ENCODE measurements at places on chromosomes 2 and 18.
A peak's percentile ranks its signal among the peaks of the same experiment; 100 is the strongest.

GRCh38 chr2:33485051-33485450 lies 8.6 kb downstream of the RASGRP3 start:
- H3K4me3 ChIP-seq, result no peak overlapping the region
- peaks cover 9% of the 10 kb centered on the region for H3K36me3 ChIP-seq
- no peak overlapping the region for H3K27ac ChIP-seq
- H3K4me1 ChIP-seq, result peaks cover 4% of the 10 kb centered on the region
- no peak for DNase-seq

DNA sequence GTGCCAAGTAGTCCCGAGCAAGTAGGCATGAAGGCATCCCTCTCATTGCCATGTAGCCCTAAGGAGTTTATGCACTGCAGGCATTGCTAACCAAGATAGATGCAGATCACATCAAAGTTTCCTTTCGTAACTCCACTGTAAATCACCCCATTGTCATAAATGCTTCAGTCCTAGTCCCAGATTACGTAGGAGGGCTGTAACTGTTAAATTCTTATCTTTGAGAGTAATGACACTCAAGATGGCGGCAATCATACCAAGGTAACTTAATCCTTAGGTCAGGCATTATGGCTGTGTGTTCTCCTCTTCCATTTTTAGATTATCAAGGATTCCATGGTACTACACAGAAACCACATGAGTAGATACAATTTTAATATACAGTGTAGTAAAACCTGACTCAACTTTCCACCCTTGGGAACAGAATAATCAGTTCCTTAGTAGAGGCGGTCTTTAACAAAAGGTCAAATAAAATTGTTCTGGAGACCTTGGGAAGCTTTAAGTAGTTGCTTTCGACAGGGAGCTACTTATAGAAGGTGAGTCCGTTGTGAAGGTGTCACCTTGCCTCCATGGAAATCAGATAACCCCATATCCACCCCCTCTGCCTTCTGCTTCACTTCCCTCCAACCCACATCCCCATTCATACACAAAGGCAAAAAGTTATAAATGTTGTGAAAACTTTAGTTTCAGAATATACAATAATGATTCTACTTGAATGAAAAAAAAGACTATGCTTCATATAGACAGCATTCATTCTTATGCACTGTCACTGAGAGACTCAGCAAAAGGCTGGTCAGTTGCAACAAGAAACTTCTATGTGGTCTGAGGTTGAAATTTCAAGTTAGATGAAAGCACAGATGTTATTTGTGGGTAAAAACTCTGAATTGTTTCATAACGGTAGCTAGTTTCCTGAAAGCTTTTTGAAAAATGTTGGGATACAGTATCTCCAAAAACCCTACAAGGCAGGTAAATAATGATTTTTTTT lies 64.8 kb upstream of the GALNT5 start:
- H3K4me3 ChIP-seq, result no peak overlapping the region
- no peaks in the 10 kb centered on the region for H3K27me3 ChIP-seq
- no peaks in the 10 kb centered on the region for H3K36me3 ChIP-seq
- H3K4me1 ChIP-seq, result peaks cover 5% of the 10 kb centered on the region
- H3K27ac ChIP-seq, result no peak overlapping the region

DNA sequence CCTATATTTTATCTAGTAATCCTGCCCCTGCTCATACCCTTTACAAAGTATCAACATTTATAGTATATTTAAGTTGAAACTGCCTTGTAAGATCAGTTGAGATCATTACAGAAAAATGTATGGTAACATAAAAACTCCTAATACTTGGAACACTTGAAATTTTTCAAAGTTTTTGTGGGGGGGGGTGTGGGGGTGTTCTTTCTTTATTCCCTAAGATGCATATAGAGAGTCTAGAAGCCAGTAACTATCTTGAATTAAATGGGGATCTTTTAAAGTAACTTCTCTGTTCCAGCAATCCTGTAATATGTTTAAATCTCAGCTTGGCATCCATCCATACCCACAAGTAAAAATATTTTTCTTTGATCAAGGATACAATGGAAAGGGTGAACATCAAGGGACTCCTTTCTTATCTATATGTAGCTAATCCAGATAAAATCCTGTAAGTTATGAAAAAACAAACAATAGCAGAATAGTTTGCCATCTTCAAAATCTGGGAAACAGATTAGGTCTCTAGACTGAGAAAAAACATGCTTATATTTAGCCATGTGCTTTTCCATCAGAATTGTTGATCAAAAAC lies 455.3 kb downstream of the MEIS1 start:
- H3K4me1 ChIP-seq, result no peaks in the 10 kb centered on the region
- no peak overlapping the region for H3K27ac ChIP-seq
- no peaks in the 10 kb centered on the region for H3K27me3 ChIP-seq
- DNase-seq, result no peak
- H3K36me3 ChIP-seq, result no peaks in the 10 kb centered on the region

- H3K4me3 ChIP-seq, result no peak overlapping the region
- H3K36me3 ChIP-seq, result no peaks in the 10 kb centered on the region
- peak overlapping the region; percentile 46 for H3K27ac ChIP-seq
- no peak for DNase-seq
- H3K4me1 ChIP-seq, result no peaks in the 10 kb centered on the region
Measured at GRCh38 chr18:27797484-27797883, 379.4 kb downstream of the CDH2 start.

- H3K27me3 ChIP-seq, result no peaks in the 10 kb centered on the region
- peaks cover 27% of the 10 kb centered on the region for H3K36me3 ChIP-seq
- H3K4me3 ChIP-seq, result no peak overlapping the region
- H3K27ac ChIP-seq, result no peak overlapping the region
Measured at GRCh38 chr2:10668402-10669012, 21.3 kb downstream of the NOL10 start.

DNA sequence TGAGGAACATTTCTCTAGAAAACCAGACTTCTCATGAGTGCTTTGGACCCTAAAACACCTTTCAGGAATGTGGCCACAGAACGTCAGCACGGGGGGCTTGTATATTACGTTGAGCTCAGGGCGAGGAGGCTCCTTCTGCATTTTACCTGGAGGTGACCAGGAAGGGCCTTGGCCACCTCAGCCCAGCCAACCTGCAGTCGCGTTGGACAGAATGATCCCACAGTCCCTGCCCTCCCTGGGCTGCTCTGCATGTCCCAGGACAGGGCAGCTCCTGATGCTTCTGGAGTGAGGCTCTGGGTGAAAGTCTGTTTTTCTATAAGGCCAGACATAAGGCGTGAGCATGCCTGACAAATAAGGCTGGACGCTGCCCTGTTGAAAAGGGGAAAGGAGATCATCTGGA lies 121.9 kb downstream of the NDUFA10 start:
- DNase-seq, result no peak
- H3K4me1 ChIP-seq, result peaks cover 25% of the 10 kb centered on the region
- peaks cover 4% of the 10 kb centered on the region for H3K27me3 ChIP-seq
- H3K27ac ChIP-seq, result no peak overlapping the region
- peaks cover 11% of the 10 kb centered on the region for H3K36me3 ChIP-seq

GRCh38 chr2:5290900-5291546 lies 401.2 kb upstream of the SOX11 start:
- peaks cover 78% of the 10 kb centered on the region for H3K36me3 ChIP-seq
- no peaks in the 10 kb centered on the region for H3K4me1 ChIP-seq
- H3K4me3 ChIP-seq, result no peak overlapping the region

GRCh38 chr2:2823061-2823753 lies 492.1 kb upstream of the MYT1L start:
- peaks cover 16% of the 10 kb centered on the region for H3K36me3 ChIP-seq
- H3K27ac ChIP-seq, result no peak overlapping the region
- H3K27me3 ChIP-seq, result no peaks in the 10 kb centered on the region
- no peak for DNase-seq
- no peak overlapping the region for H3K4me3 ChIP-seq

- DNase-seq, result no peak
- H3K4me3 ChIP-seq, result no peak overlapping the region
- no peaks in the 10 kb centered on the region for H3K27me3 ChIP-seq
- no peak overlapping the region for H3K27ac ChIP-seq
- H3K4me1 ChIP-seq, result no peaks in the 10 kb centered on the region
Measured at GRCh38 chr2:220930271-220931076, 641.6 kb downstream of the EPHA4 start.

- no peak for DNase-seq
- H3K4me3 ChIP-seq, result no peak overlapping the region
- H3K4me1 ChIP-seq, result no peaks in the 10 kb centered on the region
- H3K27me3 ChIP-seq, result no peaks in the 10 kb centered on the region
Measured at GRCh38 chr2:46770622-46771021, 145.0 kb downstream of the MCFD2 start.

- no peaks in the 10 kb centered on the region for H3K27me3 ChIP-seq
- DNase-seq, result no peak
- no peaks in the 10 kb centered on the region for H3K4me1 ChIP-seq
- H3K27ac ChIP-seq, result no peak overlapping the region
Measured at GRCh38 chr2:237913193-237913917, 53.5 kb upstream of the UBE2F start.

- H3K27me3 ChIP-seq, result no peaks in the 10 kb centered on the region
- no peak for DNase-seq
- H3K36me3 ChIP-seq, result no peaks in the 10 kb centered on the region
- H3K27ac ChIP-seq, result no peak overlapping the region
Measured at GRCh38 chr2:46351750-46352138, 54.5 kb downstream of the EPAS1 start.

DNA sequence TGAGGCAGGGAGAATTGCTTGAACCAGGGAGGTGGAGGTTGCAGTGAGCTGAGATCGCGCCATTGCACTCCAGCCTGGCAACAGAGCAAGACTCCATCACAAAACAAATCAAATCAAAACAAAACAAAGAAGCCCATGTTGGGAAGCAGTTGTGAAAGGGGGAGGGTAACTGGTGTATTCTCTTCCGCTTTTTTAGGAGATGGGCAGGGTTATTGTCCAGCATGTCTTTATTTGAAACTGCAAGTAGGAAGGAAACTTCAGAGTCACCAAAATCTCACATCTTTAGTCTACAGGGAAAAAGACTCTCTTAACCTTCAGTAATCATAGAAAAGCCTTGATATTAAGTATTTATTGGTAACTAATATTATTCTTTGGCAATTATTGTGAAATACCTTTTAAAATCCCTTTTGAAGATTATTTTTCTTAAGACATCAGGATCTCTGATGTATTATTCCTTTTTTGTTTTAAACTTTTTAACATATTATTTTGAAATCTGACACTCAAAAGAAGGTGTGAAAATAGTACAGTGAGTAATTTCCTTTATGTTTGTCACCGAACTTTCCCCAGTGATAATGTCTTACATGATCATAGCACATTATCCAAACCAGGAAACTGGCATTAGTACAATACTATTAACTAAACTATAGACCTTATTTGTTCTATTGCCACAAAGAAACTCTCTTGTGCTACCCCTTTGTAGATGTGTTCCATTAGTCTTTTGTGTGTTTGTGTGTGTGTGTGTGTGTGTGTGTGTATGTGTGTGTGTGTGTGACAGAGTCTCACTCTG lies 84.3 kb upstream of the LTBP1 start:
- no peak for DNase-seq
- no peaks in the 10 kb centered on the region for H3K27me3 ChIP-seq
- no peaks in the 10 kb centered on the region for H3K4me1 ChIP-seq
- H3K36me3 ChIP-seq, result peaks cover 2% of the 10 kb centered on the region
- H3K27ac ChIP-seq, result no peak overlapping the region

GRCh38 chr2:168641636-168642035 lies 160.8 kb upstream of the NOSTRIN start:
- H3K36me3 ChIP-seq, result no peaks in the 10 kb centered on the region
- H3K4me3 ChIP-seq, result no peak overlapping the region
- no peak for DNase-seq
- H3K27me3 ChIP-seq, result no peaks in the 10 kb centered on the region
- H3K27ac ChIP-seq, result no peak overlapping the region
- H3K4me1 ChIP-seq, result peaks cover 32% of the 10 kb centered on the region

DNA sequence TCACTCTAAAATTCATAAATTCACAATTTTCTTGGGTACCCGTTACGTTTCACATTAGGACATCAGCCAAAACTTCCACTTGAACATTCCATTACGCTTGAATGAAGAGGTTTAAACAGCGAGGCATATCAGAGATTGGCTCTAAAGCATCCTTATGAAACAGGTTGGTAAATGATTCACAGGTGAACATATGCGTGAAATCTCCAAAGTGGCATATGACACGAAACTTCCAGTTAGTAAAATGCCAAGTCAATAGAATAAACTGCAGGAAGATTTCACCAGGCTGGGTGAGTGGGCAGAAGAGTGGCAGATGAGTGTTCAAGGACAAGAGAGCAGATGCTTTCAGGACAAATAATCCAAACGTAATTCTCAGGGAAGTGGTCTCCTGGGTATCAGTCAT lies 33.9 kb upstream of the GLS start:
- no peak overlapping the region for H3K4me3 ChIP-seq
- no peaks in the 10 kb centered on the region for H3K4me1 ChIP-seq
- DNase-seq, result no peak

GRCh38 chr2:26465266-26465925 lies 12.5 kb downstream of the OTOF start:
- no peaks in the 10 kb centered on the region for H3K36me3 ChIP-seq
- H3K27ac ChIP-seq, result no peak overlapping the region
- peaks cover 12% of the 10 kb centered on the region for H3K4me1 ChIP-seq
- no peaks in the 10 kb centered on the region for H3K27me3 ChIP-seq
- H3K4me3 ChIP-seq, result no peak overlapping the region

Measured in WTC11 (cell line).